ENCODE measurements at places on chromosomes 4 and X.

DNA sequence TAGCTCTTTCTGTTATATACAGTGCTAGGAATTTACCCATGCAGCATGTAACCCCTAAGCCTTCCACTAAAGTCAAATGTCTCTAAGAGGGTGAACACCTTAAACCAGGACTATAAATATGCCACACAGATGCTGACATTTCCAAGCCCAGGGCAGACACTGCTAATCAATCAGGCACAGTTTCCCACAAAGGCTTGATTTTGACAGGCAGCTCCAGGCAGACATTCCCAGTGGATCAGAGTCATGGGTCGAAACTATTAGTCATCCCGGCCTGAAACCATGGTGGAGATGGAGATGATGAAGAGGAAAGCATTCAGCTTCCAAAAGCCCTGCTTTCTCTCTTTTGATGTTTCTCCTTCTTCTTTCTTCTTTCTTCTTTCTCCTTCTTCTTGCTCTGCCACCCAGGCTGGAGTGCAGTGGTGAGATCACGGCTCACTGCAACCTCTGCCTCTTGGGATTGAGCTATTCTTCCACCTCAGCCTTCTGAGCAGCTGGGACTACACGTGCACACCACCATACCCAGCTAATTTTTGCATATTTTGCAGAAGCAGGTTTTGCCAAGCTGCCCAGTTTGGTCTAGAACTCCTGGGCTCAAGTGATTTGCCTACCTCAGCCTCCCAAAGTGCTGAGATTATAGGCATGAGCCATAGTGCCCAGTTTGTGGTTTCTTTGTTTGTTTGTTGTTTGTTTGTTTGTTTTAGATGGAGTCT lies 21.0 kb upstream of the SORCS2 start:
- no peak for DNase-seq

- DNase-seq = no peak
These were observed 476.5 kb downstream of the NKX6-1 start for GRCh38 chr4:84022564-84022963.

DNA sequence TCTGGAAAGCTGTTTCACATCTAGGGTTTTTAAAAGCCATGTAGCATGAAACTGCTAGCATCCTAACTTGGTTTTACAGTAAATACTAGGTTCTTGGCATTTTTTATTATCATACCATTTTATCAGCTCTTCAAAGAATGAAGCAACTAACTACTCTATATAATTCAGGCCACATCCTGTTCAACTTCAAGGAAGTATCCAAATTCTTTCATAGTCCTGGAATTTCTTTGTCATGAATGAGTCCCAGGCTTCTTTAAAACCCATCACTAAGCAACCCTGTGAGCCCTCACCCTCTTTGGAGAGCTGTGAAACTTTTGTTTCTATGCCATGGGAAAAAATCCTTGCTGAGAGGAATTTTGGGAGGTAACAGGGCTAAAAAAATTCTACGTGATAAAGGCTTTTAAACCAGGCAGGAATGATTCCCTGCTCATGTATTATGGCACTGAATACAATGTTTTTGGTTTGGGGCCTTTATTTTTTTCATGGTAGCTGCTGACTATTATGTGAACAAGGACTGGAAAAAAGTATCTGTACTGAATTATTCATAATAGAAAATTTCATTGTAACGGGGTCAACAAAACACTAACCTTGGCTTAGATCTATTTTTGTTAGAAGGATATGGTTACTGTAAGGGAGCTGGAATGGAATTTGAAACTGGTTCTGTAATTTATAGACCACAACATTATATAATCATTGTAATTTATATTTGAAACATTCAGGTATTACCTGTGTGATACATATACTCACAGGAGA lies 164.9 kb downstream of the DCTD start:
- no peak for DNase-seq

GRCh38 chrX:10986616-10987015 lies 124.5 kb upstream of the HCCS start:
- no peak for DNase-seq

DNA sequence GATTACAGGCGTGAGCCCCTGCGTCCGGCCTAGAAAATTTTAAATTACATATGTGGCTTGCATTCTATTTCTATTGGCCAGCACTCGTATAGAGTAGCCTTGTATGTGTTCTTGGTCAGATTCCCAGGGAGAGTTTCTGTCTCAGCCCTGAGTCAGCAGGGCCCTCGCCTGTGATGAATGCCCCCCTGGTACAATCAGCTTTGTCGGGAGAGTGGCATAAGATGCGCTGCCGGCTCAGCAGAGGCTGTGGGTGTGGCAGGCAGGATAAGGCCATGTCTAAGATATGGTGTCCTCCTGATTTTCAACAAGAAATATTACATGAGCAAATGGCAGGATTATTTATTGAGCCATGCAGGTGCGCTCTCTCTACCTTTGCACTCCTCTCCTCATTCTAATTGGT lies 1.6 kb upstream of the REELD1 start:
- no peak for DNase-seq

GRCh38 chr4:155944516-155944915 lies 9.2 kb downstream of the CTSO start:
- DNase-seq = no peak

DNA sequence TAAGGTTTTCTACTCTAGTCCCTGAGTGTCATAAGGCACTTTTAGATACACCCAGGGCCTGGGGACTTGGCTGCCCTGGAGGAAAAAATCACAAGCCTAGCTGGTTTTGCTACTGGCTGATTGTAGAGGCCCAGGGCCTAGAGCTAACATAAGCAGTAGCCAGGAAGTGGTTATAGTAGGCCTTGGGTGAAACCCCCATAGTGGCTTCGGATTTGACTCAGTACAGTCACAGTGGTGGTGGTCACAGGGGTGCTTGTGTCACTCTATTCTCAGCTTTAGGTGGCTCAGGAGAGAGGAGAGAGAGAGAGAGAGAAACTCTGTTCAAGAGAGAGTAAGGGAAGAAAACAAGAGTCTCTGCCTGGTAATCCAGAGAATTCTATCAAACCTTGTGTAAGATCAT lies 194.5 kb upstream of the EDA2R start:
- no peak for DNase-seq

DNA sequence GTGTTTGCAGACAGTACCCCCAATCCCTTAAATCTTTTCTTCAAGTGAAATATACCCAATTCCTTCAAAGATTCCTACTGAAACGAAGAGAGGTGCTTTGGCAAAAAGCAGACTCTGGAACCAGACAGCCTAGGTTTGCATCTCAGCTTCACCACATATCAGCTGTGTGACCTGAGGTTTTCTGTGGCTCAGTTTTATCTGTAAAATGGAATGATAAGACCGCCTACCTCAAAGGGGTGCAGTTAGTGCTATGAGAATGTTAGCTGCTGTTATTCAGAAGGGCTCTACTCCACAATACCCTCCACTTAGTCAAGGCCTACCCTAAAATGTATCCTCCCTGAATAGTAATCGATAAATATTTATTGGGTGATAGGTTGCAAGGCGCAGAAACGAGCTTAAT lies 664 bp downstream of the PIR start:
- no peak for DNase-seq

GRCh38 chr4:53128706-53129357 lies 237.0 kb downstream of the SCFD2 start:
- no peak for DNase-seq
